ENCODE measurements at places on chromosomes 7 and 10.

GRCh38 chr10:114406455-114406854 is 2.2 kb upstream of the AFAP1L2 start:
- no peak for DNase-seq

DNA sequence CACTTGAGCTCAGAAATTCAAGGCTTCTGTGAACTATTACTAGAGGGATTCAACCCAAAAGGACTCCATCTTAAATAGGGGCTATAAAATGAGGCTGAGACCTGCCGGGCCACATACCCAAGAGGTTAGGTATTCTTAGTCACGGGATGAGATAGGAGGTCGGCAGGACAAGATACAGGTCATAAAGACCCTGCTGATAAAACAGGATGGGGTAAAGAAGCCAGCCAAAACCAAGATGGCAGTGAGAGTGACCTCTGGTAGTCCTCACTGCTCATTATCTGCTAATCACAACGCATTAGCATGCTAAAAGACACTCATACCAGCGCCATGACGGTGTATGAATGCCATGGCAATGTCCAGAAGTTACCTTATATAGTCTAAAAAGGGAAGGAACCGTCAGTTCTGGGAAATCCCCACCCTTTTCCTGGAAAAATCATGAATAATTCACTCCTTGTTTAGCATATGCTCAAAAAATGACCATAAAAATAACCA is 101.2 kb upstream of the TRIM24 start:
- no peak for DNase-seq

DNA sequence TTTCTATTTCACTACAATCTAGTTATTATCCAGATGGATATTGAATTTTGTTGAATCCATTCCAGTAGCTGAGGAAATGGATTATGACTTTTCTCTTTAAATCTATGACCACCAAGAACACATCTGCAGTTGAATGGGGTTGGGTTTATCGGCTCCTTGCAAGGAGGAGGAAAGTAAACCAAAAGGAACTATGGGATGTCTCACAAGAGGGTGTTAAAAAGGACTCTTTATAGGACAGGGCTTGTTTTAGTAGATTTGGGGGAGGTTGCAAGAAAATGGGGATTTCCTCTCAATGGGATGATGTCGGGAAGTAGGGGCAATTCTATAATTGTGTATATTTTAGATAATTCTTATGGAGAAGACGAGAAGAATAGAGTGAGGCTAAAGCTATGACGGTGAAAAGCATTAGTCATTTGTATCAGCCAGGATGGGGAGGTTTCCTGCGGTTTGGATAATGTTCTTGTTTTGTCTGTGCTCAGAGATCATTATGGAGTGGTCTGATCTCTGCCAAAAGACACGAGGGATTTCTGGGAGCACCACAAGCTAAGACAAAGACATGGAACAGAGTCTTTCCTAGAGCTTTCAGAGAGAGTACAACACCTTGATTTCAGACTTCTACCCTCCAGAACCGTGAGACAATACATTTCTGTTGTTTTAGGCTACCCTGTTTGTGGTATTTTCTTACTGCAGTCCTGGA is 5.3 kb upstream of the LRRC61 start:
- DNase-seq = no peak

GRCh38 chr7:137151690-137152052 is 191.9 kb downstream of the PTN start:
- no peak for DNase-seq

DNA sequence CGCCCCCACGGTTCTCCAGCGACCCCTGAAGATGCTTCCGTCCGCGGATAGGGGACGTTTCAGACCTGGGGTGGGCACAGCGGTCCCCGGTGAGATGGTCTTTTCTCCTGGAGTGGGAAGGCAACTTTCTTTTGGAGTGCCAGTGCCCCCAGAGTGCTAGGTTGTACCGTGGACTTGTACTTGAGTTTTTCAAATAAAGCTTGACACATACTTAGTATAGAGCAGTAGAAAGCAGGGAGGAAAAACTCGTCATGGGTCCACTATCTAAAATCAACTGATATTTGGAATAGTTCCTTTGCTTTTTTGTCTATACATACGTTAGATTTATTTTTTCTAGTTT is 28.4 kb downstream of the RBM20 start:
- DNase-seq = no peak

GRCh38 chr7:68688416-68689086 is 909.7 kb upstream of the AUTS2 start:
- DNase-seq = no peak

- DNase-seq = no peak
Measured at GRCh38 chr7:106070201-106070551, 41.9 kb downstream of the SYPL1 start.

DNA sequence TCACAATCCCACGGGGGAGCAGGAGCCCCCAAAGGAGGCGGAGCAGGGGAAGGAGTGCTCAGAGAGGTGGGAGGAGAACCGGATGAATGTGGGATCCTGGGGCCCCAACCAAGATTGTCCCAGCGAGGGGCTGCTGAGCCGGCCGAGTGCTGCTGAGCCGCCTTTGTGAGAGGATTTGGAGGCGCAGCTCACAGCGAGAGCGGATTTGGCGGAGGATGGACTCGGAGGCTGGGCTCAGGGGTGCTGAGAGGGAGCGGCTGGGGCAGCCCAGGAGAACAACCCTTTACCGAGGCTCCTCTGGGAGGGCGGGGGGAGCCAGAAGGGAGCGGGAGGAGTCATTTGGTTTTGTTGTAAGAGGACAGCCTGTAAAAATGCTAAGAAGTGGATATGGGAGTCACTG is 23.0 kb downstream of the GHRHR start:
- DNase-seq = no peak

DNA sequence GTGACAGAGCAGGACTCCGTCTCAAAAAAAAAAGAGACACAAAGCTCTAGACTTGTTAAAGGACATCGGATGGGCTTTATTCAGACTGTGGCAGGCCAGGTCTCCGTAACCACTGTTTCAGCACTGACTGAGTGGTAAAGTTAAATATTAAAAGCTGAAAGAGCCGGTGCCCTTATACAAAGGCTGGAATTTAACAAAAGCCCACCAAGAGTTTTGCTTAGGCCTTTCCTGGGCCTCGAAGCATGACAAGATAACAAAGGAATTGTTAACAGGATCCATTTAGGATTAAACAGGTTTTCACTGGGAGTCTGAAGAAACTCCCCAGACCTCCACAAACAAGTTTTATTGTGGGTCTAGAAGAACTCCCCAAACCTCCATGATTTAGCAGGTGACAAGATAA is 727.8 kb downstream of the TYW1 start:
- DNase-seq = no peak

DNA sequence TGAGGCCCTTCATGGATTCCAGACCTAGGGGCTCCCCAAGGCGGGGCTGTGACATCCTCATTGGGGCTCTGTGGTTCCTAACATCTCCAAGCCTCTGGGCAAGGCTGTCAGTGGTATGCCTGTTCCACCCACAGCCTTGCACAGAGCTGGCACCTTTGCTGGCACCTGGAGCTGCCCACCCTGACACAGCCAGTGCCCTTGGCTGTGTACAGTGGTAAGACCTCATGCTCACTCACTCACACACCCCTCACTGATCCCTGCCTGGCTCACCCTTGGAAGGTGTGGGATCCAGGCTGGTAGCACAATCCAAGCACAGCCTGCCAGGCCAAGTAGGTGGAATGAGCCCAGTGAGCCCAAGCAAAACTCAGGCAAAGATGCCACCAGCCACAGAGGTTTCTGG is 200.4 kb upstream of the PCDH15 start:
- DNase-seq = no peak

- DNase-seq = no peak
Measured at GRCh38 chr10:44512431-44513022, 127.6 kb upstream of the CXCL12 start.

DNA sequence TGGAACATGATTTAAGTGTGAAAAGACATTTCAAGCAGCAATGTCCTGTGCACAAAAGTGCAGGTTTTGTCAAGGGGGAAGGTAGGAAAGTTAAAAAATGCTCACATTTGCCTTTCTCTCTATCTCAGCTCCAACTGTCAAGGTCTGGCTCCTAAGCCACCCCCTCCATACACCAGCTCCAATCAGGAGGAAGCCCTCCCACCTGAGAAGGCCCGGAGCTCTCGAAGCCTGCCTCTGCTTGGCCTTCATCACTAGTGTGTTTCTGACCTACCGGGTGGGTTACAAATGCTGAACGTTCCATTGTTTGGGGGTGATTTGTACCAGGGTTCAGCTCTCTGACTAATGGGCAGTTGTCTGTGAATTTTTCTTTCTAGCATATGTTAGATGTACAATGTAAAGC is 14.2 kb downstream of the CRHR2 start:
- no peak for DNase-seq

GRCh38 chr10:48708144-48708543 is 23.5 kb downstream of the WDFY4 start:
- DNase-seq = no peak

- DNase-seq = no peak
Measured at GRCh38 chr7:28211006-28211405, 30.4 kb upstream of the JAZF1 start.

DNA sequence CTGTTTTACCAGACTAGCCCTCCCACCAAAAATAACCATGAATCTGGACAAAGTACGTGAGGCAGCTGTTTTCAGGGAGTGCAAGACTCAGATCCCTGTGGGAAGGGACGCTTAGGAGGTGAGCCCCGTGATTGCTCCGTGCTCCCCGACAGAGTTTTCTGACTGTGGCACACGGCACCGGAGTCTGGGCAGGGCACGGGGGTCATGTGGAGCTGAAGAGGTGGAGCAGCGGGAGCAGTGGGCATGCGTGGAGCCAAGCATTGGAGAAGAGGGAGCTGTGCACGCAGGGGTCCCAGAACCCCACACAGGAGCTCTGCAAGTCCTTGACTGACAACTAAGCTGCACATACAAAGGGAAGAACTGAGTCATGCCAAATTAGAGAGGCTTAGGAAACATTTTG is 11.1 kb upstream of the CAMK2B start:
- DNase-seq = no peak

- no peak for DNase-seq
Measured at GRCh38 chr7:16967300-16967811, 85.6 kb upstream of the AGR3 start.

DNA sequence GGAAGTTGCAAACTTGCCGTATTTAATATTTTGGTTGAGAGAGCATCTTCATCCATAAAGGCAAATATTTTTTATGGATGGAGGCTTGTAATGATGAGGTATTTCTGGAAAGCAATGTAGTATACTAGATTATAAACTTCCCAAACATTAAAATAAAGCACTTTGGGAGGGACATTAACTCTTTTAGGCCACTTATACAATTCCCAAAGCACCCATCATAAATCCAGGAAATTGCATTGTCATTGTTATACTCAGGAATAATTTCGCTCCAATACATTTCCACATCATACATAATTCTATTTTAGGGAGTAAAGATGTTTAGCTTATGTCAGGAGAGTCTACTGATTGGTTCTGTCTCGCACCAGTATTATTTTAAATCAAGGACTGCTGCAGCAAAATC is 212.7 kb upstream of the MKI67 start:
- DNase-seq = no peak

DNA sequence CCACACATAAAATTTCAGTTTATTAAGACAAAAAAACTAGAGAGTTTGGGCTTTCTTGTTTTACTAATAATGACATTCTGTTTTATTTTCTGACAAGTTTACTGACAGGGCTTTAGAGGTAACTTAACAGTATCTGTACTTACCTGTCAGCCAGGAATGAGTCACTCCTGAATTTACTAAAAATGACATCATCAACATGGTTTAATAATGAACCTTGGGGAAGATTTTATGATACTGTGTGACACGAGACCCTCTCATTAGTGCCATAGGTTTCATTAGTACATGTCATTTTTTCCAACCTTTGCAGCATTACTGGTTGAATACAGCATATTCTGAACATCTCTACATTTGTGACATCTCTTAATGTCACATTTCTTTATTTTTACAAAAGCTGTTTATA is 131.1 kb downstream of the KCND2 start:
- no peak for DNase-seq

DNA sequence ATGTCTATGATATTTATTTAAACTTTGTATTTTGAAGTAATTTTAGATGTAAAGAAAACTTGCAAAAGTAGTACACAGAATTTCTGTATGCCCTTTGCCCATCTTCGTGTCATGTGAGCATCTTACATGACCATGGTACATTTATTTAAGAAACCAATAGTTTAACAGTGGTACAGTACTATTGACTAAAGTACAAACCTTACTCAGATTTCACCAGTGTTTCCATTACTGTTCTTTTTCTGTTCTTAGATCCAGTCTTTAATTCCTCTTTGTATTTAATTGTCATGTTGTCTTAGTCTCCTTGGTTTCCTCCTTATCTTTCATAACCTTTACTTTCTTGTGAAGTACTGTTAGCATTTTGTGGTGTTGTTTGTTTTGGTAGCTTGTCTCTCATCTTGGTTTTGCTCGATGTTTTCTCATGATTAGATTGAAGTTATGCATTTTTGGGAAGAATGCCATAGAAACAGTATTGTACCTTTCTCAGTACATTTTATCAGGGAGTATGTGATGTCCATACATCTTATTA is 24.1 kb downstream of the TAX1BP1 start:
- no peak for DNase-seq

DNA sequence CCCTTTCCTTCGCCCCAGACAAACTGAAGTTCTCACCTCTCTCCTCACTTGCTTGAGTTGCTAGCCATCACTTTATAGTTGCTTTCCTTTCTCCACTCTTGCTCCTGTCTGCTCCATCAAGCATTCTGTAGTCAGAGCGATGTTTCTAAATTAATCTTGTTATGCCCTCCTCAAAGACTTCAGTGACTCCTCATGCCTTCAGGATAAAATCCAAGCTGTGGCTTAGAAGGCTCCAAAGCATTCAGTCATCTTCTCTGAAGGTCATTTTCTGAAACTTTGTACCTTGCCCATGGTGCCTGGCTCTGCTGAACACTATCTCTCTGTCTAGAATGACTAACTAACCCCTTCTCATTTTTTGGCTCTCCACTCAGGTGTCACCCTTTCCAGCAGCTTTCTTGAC is 222.4 kb upstream of the GRB10 start:
- no peak for DNase-seq

DNA sequence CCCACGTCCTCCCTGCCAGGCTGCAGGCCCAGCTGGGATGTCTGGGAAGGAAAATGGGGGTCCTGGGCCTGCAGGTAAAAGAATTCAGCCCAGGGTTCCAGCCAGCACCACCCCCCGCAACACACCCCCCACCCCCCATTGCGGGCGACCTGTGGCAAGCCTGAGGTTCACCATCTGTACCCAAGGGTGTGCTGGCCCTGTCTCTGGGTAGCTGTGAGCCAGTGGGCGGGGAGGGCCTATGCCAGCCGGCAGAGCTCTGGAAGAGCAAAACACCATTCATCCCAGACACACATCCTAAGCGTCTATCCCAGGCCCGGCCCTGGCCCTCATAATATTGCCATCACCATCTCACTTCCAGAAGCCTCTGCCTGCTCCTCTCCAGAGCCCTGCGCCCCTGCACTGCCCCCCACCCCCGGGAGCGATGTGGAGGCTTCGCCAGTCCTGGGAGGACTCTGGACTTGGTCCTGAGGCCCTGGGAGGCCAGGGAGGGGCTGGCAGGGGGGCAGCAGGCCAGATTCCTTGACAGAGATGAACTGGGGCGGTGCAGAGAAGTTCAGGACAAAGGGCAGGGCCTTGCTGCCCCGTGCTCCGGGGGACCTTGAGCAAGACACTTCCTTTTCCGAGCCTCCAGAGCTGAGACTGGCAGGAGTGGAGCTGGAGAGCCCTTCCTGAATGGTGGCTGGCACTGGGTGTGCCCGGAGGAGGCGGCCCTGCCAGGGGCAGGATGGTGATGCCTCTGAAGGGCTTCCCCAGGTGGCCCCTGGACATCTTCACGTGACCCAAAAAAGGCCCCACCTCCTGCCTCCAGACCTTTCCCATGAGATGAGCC is 8.7 kb upstream of the TTYH3 start:
- no peak for DNase-seq

Measured in activated naive CD4-positive, alpha-beta T cell treated with anti-CD3 and anti-CD28 coated beads, Interleukin-2, amount 10 ng/mL, durations not matched to agents 7 days and 5 days (primary cell).